ENCODE measurements at places on chromosomes 3 and 15. TPM values are rescaled to one million over a fixed set of nuclear protein-coding genes. Genes with fewer than 3 reads are reported as not detected.

C3orf20 gene
- not detected for polyA plus RNA-seq

ALPK3 gene
- polyA plus RNA-seq: 4.7 TPM

CYP19A1 gene
- not detected for polyA plus RNA-seq

IL12A gene
- polyA plus RNA-seq: not detected

TRIM71 gene
- polyA plus RNA-seq: 0.12 TPM

XYLB gene
- 1.7 TPM for polyA plus RNA-seq

Data from stomach (tissue), 19 donors.